Caudate nucleus (tissue), 63 donors: ENCODE measurements at places on chromosomes 7 and 10.
A peak's percentile ranks its signal among the peaks of the same experiment; 100 is the strongest.

GRCh38 chr10:116164291-116164690 is 108.7 kb downstream of the GFRA1 start:
- DNase-seq, result no peak

- no peak for DNase-seq
Measured at GRCh38 chr10:12412666-12413368, 63.5 kb downstream of the CAMK1D start.

GRCh38 chr10:3167611-3168330 is 4.8 kb downstream of the PITRM1 start:
- DNase-seq, result no peak

DNA sequence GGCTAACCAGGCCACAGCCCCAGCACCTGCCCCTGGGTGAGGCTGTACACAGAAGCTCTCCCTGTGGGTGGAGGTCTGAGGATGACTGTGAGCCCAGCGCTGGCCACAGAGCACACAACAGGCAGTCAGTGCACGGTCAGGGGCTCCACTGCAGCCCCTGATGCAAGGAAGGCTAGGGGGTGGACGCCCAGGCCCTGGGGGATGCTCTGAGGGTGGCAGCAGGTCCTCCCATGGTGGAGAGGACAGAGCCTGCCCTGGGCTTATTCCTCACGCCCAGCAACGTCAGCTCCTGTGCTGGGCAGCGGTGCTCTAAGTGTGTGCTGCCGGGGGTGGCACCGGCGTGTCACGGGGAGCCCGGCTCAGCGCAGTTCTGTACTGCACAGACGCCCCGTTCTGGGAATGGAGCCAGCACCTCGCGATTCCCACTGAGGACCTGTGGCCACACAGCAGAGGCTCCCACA is 223.2 kb downstream of the MAD1L1 start:
- DNase-seq, result no peak

- no peak for DNase-seq
Measured at GRCh38 chr10:34160595-34160994, 654.5 kb downstream of the PARD3 start.

GRCh38 chr10:72272689-72273409 is 875 bp upstream of the DDIT4 start:
- peak; percentile 76 for DNase-seq

- DNase-seq, result no peak
Measured at GRCh38 chr7:131098527-131098926, 229.1 kb upstream of the MKLN1 start.

GRCh38 chr7:1093502-1093843 is 5.6 kb downstream of the GPER1 start:
- DNase-seq, result no peak

- DNase-seq, result no peak
Measured at GRCh38 chr10:124694481-124695220, 49.5 kb downstream of the FAM53B start.

DNA sequence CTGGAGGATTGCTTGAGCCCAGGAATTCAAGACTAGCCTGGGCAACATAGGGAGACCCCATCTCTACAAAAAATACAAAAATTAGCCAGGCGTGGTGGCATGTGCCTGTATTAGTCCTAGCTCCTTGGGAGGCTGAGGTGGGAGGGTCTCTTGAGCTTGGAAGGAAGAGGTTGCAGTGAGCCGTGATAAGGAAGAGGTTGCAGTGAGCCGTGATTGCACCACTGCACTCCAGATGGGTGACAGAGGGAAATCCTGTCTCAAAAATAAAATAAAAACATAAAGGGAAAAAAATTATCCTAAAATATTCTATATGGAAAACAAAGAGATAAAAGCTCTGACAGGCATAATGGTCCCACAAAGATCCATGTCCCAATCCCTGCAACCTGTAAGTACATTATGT is 87.9 kb upstream of the KAT6B start:
- DNase-seq, result no peak

DNA sequence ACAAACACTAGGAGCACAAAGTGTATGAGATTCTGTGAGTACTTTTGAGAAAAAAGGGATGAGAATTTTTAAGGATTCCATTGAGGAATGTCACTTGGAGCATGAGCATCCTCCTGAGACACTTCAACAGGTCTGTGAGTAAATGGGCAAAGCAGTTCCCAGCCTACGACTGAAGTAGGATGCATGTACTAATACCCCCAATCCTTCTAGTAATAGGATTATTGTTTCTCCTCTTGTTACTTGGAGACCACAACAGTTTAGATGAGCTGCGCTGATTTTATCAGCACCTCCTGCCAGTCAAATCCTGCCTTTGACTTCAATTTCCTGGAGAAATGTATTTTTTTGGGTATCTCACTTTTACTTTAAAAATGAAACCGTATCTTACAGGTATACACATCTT is 820 bp downstream of the BBS9 start:
- DNase-seq, result no peak

GRCh38 chr7:100176096-100177044 is 811 bp downstream of the GPC2 start:
- DNase-seq, result no peak

- no peak for DNase-seq
Measured at GRCh38 chr7:5231811-5232484, 41.9 kb downstream of the WIPI2 start.

DNA sequence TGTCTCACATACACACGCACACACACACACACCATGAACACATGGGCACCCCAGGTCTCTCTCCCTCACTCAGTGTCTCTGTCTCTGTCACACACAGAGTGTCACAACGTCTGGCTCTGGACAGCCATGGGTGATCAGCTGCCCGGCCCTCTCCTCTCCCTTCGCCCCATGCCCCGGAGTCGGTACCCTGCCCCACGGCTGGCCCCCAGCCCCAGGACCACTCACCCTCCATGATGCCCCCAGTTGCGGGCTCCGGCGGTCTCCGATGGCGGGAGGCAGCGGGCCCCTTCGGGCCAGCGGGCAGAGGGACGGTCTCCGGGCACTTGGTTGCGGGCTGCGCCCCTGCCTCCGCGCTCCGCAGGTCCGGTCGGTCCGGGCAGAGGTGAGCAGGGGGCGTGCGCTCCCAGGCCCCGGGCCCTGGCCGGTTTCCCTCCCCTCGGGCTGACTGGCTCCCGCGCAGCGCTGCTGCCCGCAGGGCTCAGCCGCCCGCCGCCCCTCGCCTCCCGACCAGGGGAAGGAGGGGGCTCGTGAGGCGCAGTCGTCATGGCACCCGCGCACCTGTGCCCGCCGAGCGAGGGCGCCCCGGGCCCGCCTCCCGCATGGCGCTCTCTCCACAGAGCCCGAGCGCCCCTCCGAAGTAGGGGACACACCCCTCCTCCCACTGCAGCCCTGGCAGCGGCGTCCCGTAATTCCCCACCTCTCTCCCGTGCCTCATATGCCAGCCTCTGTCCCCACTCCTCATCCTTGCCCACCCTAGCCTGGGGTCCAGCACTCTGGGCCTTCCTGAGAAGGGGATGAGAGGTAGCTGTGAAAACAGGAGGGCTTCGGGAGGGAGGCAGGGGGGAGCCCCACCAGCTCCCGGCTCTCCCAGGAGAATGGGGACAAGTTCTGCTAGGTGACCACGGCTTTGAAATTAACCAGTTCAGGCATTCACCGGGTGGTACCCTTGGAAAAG is at the start of gene NPFFR1:
Gene NPFFR1 (minus strand): TSS at position 560 of the 955 bp plus-strand sequence. CDS start 328 bp downstream, at position 232.
- DNase-seq, result no peak

GRCh38 chr10:14412624-14413023 is 81.9 kb upstream of the FRMD4A start:
- DNase-seq, result no peak

DNA sequence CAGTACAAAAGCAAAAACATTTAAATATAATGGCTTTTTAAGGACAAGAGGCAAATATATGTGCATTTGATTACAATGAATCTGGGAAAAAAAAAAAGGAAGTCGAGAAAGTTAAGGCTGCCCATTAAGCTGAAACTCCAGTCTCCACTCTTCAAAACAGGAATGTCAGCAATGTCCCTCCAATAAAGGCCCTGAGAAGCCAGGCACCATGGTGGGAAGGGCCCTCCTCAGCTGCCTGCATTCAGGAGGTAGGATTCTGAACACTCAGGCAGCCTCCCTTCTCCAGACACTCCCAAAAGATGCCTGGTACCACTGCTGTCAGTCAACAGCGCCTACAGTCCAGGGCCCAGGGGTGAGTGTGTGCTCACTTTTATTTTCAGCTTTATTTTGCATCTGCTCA is 121.3 kb upstream of the MGMT start:
- DNase-seq, result no peak
